Osteocyte (in vitro differentiated cells): ENCODE measurements at places on chromosomes 11 and 22.

DNA sequence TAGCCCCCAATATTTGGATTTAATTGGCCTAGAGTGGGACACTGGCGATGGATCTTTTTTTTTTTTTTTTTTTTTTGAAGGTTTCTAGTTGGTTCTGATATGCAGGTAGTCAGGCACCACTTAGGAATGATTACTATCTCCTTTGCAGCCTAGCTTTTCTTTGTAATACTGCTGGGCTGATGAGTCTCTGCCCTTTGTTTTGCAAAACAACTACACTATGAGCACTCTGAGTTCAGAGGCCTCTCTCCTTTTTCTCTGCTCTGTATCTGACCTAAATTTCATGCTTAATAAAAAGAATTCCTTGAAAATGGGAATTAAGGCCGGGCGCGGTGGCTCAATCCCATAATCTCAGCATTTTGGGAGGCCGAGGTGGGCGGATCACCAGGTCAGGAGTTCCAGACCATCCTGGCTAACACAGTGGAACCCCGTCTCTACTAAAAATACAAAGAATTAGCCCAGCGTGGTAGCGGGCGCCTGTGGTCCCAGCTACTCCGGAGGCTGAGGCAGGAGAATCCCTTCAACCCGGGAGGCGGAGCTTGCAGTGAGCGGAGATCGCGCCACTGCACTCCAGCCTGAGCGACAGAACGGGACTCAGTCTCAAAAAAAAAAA, 1312.3 kb downstream of the FAM181B start:
- H3K4me1 ChIP-seq: no peaks in the 10 kb centered on the region
- H3K4me3 ChIP-seq: no peak overlapping the region

- no peak for DNase-seq
- peaks cover 65% of the 10 kb centered on the region for H3K4me1 ChIP-seq
- H3K4me3 ChIP-seq: peak overlapping the region; percentile 92
- no peaks in the 10 kb centered on the region for H3K27me3 ChIP-seq
- peaks cover 38% of the 10 kb centered on the region for H3K36me3 ChIP-seq
Observed at GRCh38 chr22:39522567-39523300, 2.4 kb downstream of the ATF4 start.

GRCh38 chr11:65853246-65853979, 4.6 kb downstream of the CFL1 start:
- no peak for DNase-seq
- peaks cover 25% of the 10 kb centered on the region for H3K4me1 ChIP-seq
- H3K27me3 ChIP-seq: no peaks in the 10 kb centered on the region
- no peak overlapping the region for H3K27ac ChIP-seq
- H3K4me3 ChIP-seq: no peak overlapping the region

DNA sequence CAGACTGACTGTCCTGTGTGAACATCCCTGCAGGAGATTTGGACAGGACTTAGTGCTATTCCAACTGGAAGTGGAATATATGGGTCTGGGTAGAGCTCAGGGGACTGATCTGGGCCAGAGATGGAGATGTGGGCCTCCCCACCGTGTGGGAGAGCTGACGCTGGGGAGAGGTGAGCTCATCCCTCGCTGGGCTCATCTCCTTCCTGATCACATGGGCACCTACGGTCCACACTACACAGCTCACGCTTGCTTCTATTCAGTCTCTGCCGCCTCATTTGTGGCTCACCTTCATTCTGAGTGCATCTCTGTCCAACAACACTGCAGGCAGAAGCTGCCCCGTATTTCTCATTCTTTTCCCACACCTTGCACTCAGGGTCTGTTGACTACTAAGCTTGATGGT, 16.6 kb upstream of the RAB1B start:
- DNase-seq: no peak
- peaks cover 3% of the 10 kb centered on the region for H3K4me1 ChIP-seq
- H3K36me3 ChIP-seq: peaks cover 14% of the 10 kb centered on the region
- no peak overlapping the region for H3K27ac ChIP-seq

DNA sequence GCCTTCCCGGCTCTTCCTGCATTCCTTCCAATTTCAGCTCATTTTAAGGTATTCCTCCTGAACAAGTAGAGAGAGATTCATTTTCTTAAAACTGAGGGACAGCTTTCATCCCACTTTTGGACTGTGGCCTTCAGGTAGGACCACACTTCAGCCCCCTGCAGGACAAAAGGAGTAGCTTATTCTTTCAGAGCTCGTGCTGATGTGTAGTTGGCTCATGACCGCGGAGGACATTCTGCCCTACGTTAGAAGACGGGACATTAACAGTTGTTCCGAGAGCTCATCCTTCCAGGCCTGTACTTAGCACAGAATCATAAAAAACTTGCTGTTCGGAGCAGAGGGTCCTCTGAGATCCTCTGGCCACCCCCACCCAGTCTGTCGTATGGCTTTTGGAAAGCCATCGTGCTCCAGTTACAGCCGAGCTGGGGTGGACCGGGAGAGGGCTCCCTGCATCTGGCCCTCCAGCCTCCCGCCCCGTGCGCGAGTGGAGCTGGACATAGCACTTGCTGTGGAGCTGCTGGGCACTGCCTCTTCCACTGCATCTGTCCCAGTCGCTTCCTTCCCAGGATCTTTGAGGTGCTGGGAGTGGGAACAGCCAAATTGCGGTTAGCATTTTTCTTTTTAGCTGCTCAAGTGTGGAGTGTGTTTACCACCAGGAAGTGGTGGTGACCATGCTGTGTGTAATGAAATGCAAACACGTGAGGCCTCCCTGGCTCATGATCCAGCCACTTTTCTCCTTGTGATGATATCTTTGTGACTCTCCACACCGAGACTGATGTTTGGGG, 250.3 kb downstream of the TBC1D22A start:
- no peak for DNase-seq
- no peaks in the 10 kb centered on the region for H3K36me3 ChIP-seq
- H3K27ac ChIP-seq: no peak overlapping the region
- no peaks in the 10 kb centered on the region for H3K27me3 ChIP-seq

- H3K36me3 ChIP-seq: no peaks in the 10 kb centered on the region
- no peaks in the 10 kb centered on the region for H3K27me3 ChIP-seq
- peaks cover 25% of the 10 kb centered on the region for H3K4me1 ChIP-seq
Observed at GRCh38 chr11:43830928-43831440, 49.6 kb upstream of the ALKBH3 start.

- peaks cover 25% of the 10 kb centered on the region for H3K27me3 ChIP-seq
- no peak overlapping the region for H3K27ac ChIP-seq
- no peak overlapping the region for H3K4me3 ChIP-seq
Observed at GRCh38 chr11:61571337-61571736, 9.5 kb downstream of the SYT7 start.

- peaks cover 28% of the 10 kb centered on the region for H3K4me1 ChIP-seq
- H3K36me3 ChIP-seq: no peaks in the 10 kb centered on the region
- H3K4me3 ChIP-seq: no peak overlapping the region
- peaks cover 7% of the 10 kb centered on the region for H3K27me3 ChIP-seq
- DNase-seq: no peak
- peak overlapping the region; percentile 23 for H3K27ac ChIP-seq
Observed at GRCh38 chr22:36911887-36912661, 1.4 kb upstream of the CSF2RB start.

DNA sequence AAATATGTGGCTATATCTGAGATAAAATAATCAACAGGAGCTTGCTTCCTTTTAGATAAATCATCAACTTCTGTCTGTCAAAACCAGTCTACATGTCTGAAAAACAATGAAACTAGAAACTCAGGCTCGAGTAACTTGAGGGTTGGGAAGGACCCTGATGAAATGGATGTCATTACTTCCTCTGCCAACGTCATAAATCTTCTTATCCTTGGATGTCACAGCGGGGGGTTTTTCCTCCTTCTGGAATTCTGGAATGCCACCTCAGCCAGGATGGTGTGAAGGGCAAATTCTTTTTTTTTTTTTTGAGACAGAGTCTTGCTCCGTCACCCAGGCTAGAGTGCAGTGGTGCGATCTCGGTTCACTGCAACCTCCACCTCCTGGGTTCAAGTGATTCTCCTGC, 13.4 kb downstream of the LGR4 start:
- DNase-seq: no peak
- peaks cover 92% of the 10 kb centered on the region for H3K4me1 ChIP-seq
- peak overlapping the region; percentile 87 for H3K27ac ChIP-seq

- H3K4me1 ChIP-seq: peaks cover 90% of the 10 kb centered on the region
- DNase-seq: no peak
- H3K27ac ChIP-seq: peak overlapping the region; percentile 79
- H3K27me3 ChIP-seq: no peaks in the 10 kb centered on the region
- H3K4me3 ChIP-seq: no peak overlapping the region
Observed at GRCh38 chr11:73330569-73331093, 22.6 kb downstream of the ARHGEF17 start.

GRCh38 chr11:1892558-1892957, 863 bp upstream of the PRR33 start:
- no peak overlapping the region for H3K27ac ChIP-seq
- DNase-seq: no peak
- H3K4me3 ChIP-seq: no peak overlapping the region
- peaks cover 2% of the 10 kb centered on the region for H3K4me1 ChIP-seq
- H3K36me3 ChIP-seq: peaks cover 7% of the 10 kb centered on the region

DNA sequence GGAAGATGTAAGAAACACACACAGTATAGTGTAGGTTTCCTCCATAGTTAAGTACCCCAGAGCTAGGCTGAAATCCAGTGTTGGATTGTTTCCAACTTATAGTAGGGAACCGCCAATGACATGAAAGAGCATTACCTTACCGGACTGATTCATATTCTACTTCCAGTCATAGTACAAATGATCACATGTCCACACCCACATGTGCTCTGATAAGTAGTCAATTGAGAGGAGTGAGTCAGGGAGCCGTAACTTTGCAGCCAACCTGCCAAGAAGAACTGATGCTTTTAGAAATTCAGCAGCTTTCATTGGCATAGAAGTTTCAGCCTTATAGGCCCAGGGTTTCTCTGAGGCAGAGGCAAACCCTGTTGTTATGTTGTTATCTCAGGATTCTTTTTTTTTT, 240.6 kb downstream of the ETS1 start:
- peaks cover 17% of the 10 kb centered on the region for H3K4me1 ChIP-seq
- H3K36me3 ChIP-seq: no peaks in the 10 kb centered on the region
- DNase-seq: no peak
- H3K4me3 ChIP-seq: no peak overlapping the region
- no peak overlapping the region for H3K27ac ChIP-seq

DNA sequence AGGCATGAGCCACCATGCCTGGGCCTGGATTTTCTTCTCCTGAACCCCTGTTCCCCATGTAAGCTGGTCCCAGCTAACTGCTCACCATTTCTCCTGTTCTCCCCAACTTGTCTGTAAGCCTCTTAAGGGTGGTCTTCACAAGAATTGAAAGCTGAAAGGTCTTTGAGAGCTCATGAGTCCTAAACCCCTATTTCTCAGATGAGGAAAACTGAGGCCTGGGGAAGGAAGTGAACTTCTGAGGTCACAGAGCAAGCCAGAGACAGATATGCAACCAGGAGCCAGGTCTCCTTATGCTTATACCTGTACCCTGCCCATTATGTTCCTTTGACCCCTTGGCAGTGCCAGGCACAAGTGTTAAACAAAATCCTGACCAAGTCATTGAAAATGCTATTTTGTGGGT, 16.3 kb downstream of the NPTXR start:
- no peaks in the 10 kb centered on the region for H3K36me3 ChIP-seq
- no peak for DNase-seq
- no peaks in the 10 kb centered on the region for H3K27me3 ChIP-seq
- no peak overlapping the region for H3K27ac ChIP-seq
- H3K4me1 ChIP-seq: no peaks in the 10 kb centered on the region
- no peak overlapping the region for H3K4me3 ChIP-seq

- DNase-seq: no peak
- H3K36me3 ChIP-seq: no peaks in the 10 kb centered on the region
- no peaks in the 10 kb centered on the region for H3K4me1 ChIP-seq
- H3K27me3 ChIP-seq: peaks cover 41% of the 10 kb centered on the region
- H3K4me3 ChIP-seq: no peak overlapping the region
Observed at GRCh38 chr11:31875866-31876560, 64.9 kb upstream of the PAX6 start.

- DNase-seq: no peak
- no peak overlapping the region for H3K27ac ChIP-seq
- H3K27me3 ChIP-seq: no peaks in the 10 kb centered on the region
- peaks cover 2% of the 10 kb centered on the region for H3K4me1 ChIP-seq
- no peak overlapping the region for H3K4me3 ChIP-seq
Observed at GRCh38 chr11:115459563-115459962, 44.7 kb downstream of the CADM1 start.

GRCh38 chr22:30040499-30041260, 39.6 kb upstream of the HORMAD2 start:
- DNase-seq: peak; percentile 68
- no peaks in the 10 kb centered on the region for H3K27me3 ChIP-seq
- peaks cover 2% of the 10 kb centered on the region for H3K36me3 ChIP-seq
- no peak overlapping the region for H3K27ac ChIP-seq
- H3K4me3 ChIP-seq: no peak overlapping the region
- H3K4me1 ChIP-seq: peaks cover 23% of the 10 kb centered on the region

DNA sequence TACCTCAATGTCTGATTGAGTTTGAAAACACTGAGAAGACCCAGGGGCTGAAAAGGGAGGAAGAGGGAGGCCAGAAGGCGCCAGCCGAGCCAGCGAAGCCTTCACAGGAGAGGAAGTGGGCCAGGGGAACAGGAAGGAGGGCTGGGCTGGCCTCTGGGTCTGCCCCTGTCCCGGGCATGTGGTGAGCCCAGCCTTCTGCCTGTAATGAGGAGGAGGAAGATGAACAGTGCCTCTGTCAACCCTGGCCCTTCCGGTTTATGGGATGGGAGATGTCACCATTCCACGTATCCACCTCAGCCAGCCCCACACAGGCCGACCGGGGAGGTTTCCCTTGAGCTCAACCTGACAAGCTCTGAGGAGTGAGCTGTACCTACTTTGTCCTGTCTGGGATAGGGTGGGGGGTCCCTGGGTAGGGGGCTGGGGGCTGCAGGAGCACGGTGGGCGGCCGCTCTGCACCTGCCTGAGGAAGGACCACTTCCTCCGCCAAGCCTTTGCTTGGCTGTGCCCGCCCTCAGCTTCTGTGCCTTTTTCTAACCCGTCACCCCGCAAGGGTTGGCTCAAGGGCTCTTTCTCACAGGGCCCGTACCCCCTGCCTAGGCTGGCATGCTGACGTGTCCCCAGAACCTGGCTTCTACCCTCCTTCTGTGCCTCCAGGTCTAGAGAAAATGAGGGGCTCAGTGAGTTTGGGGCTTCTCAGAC, 2.0 kb downstream of the PARVG start:
- no peak for DNase-seq
- no peak overlapping the region for H3K4me3 ChIP-seq
- no peak overlapping the region for H3K27ac ChIP-seq
- H3K27me3 ChIP-seq: peaks cover 39% of the 10 kb centered on the region
- no peaks in the 10 kb centered on the region for H3K36me3 ChIP-seq

- no peak overlapping the region for H3K4me3 ChIP-seq
- no peaks in the 10 kb centered on the region for H3K27me3 ChIP-seq
- DNase-seq: no peak
- H3K36me3 ChIP-seq: no peaks in the 10 kb centered on the region
- H3K4me1 ChIP-seq: peaks cover 16% of the 10 kb centered on the region
Observed at GRCh38 chr22:31968022-31968421, 23.7 kb downstream of the YWHAH start.

GRCh38 chr22:43186272-43187170, at the start of gene TTLL12:
TTLL12 (minus strand) TSS chr22:43187134; CDS start chr22:43187069, 65 bp downstream.
- peaks cover 4% of the 10 kb centered on the region for H3K27me3 ChIP-seq
- no peaks in the 10 kb centered on the region for H3K36me3 ChIP-seq
- H3K4me3 ChIP-seq: peak within 1 kb of the TSS; percentile 75
- DNase-seq: no peak
